SK-MEL-5 (cell line): ENCODE measurements at places on chromosomes 13 and 19. TPM values are rescaled to one million over a fixed set of nuclear protein-coding genes. Genes with fewer than 3 reads are reported as not detected.
A peak's percentile ranks its signal among the peaks of the same experiment; 100 is the strongest.

GRCh38 chr13:48018637-48019036 is 17.6 kb upstream of the SUCLA2 start:
- no peak for DNase-seq

- no peak for DNase-seq
Measured at GRCh38 chr13:44662515-44662914, 86.4 kb upstream of the TSC22D1 start.

GRCh38 chr19:41377977-41378709 is 1.8 kb downstream of the TMEM91 start:
- no peak for DNase-seq

Gene ETV2
- total RNA-seq = 0.40 TPM in 1 of 2 replicates, not detected in the other

Gene TSEN34
- 46.1 and 49.0 TPM in 2 replicates for total RNA-seq

DNA sequence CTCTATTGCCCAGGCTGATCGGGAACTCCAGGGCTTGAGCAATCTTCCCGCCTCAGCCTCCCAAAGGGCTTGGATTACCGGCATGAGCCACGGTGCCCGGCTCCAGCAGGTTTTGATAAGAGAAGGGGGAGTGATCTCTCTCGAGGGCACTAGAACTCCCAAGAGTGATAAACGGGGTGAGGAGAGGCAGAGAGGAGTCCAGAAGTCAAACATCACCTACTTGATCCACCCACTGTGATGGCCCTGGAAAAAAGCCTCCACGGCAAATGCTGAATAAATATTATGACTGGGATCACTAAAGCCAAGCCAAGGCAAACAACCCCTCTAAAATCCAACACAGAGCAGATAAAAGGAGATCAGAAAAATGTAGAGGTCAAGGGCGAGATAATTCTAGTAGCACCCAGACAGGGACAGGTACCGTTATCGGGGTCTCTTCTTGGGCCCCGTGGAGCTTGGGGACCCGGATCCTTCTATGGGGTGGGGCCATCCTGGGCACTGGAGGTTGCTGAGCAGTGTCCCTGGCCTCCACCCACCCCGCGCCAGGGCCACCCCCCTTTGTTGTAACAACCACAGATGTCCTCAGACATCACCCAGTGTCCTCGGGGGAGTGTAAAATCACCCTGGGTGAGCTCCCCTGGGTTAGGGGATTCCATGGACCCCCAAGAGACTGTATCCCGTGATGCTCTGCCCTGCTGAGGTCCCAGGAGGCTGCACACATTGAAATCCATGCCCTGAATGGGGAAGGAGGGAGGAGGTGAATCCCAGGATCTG is 3.7 kb upstream of the CREB3L3 start:
- DNase-seq = no peak

DNA sequence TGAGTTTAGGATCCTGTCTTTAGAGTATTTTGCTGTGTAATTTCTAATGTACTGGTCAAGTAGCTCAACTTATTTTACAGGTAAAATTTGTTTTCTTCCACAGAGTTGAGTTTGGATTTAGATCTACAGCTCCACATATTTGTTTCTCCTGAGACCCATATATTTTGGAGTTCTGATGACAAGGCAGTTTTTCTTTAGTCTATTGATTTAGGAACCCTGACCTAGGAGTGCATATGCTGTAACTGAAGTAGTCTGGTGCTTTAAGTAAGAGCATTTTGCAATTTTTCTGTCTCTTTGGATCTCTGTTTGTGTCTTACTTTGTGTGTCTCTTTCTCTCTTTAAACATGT is 19.5 kb upstream of the SPRY2 start:
- DNase-seq = peak; percentile 10

DNA sequence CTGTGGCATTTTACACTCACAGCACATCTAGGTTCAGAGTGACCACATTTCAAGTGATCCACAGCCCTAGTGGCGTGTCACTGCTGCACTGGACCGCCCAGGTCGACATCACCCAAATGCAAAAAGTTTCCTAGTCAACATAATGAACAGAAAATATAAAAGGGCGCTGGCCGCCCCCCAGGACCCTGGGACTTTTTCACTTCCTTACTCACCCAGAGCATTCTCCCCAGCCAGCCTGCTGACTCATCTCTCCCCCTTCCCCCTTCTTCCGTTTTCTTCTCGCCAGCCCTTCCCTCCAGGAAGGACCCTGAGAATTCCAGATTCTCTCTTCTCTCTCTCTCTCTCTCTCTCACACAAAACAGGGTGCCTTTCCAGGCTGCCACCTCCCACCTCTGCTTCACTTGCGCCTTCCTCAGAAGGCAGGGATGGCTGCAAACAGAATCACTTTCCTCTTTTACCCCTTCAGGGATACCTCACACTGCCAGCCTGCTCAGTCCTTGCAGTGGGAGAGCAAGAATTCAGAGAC is 21.0 kb upstream of the GRWD1 start:
- DNase-seq = peak; percentile 30

DNA sequence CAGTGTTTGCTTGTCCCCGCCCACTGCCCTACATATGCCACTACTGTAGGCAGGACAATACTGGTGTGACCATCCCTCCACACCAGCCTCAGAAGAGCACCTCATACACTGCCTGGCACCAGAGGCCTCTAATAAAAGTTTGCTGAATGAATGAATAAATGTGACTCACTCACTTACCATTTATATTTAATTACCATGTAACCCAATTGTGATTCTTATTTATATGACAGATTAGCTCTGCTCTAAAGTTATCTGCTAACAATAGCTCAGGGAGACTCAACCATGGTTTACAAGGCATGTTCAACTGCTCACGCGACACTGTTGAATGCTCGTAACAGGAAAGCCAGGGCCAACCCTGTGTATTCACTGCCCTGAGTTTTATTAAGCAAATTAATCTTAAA is 66.0 kb upstream of the DOCK9 start:
- no peak for DNase-seq

Gene ZNF441
- 5.0 and 5.9 TPM in 2 replicates for total RNA-seq

- no peak for DNase-seq
Measured at GRCh38 chr13:46008631-46009030, 43.9 kb downstream of the ZC3H13 start.

- no peak for DNase-seq
Measured at GRCh38 chr13:49855930-49856329, 63.4 kb upstream of the KPNA3 start.

- DNase-seq = no peak
Measured at GRCh38 chr13:49367640-49368422, 76.0 kb downstream of the CAB39L start.

Gene SLC6A16
- 0.05 TPM in 1 of 2 replicates, not detected in the other for total RNA-seq

GRCh38 chr13:44711706-44712105 is 135.6 kb upstream of the TSC22D1 start:
- no peak for DNase-seq

DNA sequence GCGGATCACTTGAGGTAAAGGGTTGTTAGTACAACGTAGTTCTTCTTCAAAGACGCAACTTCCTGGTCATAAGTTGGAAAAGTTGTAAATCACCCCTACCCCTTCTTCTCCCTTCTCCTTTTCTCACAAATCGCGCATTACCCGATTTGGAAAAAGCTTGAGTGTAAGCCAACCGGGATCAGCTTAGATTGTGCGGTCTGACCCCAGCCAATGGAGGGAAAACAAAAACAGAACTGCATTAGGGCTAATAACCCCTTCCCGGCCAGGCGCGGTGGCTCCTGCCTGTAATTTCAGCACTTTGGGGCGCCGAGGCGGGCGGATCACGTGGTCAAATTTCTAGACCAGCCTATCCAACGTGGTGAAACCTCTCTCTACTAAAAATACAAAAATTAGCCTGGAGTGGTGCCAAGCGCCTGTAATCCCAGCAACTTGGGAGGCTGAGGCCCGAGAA is 806 bp downstream of the ZNF90 start:
- no peak for DNase-seq

GRCh38 chr19:30020189-30020588 is 78.2 kb downstream of the URI1 start:
- DNase-seq = no peak

DNA sequence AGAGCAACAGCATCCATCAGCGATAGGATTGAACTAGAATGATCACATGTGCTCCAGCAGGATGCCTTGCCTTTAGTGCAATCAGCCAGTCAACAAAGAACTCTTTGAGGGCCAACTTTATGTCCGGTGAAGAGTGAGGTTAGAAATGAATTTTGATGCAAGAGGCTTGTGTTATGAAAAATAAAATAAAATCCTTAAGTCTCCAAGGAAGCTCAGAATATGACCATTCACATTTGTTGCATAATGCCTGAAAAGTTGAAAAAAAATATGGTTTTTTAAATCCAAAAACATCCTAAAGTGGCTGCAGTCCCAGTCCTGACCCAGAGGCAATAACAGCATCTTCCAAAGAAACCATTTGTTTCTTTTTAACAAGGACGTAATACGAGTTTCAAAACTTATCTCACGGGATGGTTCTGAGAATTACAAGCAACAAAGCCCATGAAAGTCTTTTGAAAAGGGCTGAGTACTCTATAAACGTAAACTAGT is 61.3 kb downstream of the DCLK1 start:
- DNase-seq = peak; percentile 98

DNA sequence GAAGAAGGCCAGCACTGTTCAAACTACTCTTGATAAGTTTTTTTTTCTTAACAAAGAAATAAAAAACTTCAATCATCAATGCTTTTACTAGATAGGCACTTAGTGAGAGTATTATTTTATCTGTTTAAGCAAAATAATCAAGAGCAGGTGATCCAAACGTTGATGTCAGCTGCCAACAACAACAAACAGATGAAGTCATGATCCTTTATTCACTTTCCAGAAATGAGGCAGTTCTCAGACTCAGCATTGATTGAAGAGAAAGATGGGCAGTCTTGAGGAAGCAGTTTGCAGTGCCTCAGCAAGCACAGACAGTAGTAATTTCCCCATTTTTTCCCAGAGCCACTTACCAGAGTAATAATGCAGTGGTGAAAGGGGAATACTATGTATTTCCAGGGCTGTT is 38.4 kb upstream of the CSNK1A1L start:
- no peak for DNase-seq

DNA sequence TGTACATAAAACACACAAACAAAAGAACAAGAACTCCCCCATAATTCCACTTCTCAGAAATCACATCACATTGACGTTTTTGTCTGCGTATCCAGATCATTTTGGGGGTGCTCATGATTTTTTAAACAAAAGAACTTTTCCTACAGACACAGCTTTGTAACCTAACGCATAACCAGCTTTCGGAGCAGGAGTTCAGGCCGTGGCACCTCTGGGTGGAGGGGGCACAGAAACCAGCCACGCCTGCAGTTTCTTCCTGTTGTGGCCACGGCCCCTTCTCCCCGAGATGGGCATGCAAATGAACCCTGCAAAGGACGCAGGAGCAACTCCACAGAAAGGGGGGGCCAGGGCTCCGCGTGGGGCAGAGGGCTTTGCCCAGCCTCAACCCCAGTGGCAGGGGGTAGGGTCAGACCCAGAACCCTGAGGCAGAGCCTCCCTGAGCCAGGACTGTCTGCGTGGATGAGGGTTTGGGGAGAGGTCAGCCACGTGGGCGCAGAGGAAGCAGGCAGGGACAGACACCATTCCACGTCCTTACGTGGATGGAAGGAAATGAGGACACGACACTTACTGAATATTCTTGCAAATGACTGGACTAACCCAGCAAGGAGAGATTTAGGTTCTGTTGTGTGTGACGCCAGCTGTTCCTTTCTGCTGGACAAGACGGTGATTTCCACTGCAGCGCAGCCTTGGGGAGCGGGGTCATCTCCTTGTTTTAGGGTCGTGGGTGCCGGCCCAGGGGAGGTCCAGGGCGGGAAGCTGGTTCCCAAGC is 64.4 kb downstream of the RASA3 start:
- DNase-seq = no peak

- no peak for DNase-seq
Measured at GRCh38 chr19:16232127-16232526, 34.4 kb downstream of the AP1M1 start.

DNA sequence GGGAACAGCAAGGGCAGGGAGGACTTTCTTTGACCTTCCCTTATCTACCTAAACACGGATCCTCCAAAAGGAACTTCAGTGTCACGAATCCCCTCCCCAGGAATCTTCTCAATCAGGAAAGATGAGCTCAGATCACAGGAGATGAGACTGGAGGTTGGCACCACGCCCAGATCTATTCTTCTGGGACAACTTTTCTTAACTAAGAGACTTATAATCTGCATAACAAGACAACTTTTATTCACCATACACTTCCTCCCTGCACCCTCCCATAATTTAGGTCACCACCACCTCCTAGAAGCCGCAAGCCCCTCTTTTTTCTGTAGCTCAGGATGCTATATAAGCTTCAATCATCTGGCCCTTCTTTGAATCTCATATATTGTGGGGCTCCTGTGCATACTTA is 19.2 kb upstream of the AKT2 start:
- no peak for DNase-seq

GRCh38 chr13:59856281-59856810 is 307.4 kb downstream of the DIAPH3 start:
- no peak for DNase-seq

DNA sequence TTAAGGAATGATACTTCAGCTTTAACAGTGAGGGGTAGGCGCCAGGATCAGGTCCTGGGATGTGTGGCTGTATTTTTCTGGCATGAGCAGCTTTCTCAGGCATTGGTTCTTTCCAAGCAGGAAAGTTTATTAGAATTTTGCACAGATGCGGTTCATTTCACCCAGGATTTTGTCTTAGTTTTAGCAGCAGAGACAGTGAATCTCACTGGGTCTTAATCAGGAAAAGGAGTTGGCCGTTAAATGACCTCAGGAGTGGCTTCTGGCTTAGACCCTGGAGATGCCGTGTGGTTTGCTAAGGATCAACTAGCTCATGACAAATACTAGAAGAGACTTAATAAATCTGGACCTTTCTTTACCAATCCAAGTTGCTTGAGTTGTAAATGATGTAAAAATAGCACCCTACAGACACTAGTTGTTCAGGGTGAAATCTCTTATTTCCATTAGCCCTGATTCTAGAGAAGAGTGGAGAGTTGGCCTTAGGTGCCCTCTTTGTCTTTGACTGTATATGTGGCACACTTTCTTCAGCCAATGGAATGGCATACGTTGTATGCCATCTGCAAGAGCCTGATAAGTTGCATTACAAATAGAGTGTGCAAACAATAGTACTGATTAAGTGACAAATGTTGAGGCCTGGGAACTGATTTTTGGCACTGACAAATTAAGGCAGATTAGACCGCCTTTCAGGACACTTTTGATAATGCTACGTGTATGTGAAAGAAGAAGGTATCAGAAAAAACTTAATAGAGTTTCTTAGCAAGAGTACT is 34.0 kb downstream of the LRCH1 start:
- no peak for DNase-seq

Gene TPTE2
- not detected in 2 replicates for total RNA-seq

DNA sequence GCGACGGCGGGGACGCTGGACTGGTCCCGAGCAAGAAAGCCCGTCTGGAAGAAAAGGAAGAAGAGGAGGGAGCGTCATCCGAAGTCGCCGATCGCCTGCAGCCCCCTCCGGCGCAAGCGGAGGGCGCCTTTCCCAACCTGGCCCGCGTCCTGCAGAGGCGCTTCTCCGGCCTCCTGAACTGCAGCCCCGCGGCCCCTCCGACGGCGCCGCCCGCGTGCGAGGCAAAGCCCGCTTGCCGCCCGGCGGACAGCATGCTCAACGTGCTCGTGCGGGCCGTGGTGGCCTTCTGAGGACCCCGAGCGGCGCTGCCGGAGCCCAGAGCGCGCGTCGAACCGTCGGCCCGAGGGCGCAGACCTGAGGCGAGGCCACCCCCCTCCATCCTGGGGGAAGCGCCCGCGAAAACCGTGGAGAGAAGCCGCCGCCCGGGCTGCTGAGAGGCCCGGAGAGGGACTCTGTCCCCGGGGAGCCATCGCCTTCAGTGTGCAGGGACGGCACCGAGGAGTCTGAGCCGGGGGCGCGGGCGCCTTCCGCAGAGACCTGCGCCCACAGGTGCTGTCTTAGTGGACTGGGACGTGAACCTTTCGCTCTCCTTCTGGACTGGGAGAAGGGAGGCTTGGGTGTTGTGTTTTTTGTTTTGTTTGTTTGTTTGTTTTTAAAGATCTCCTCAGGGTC is 3.5 kb downstream of the IER2 start:
- no peak for DNase-seq

GRCh38 chr13:100608906-100609305 is 20.3 kb upstream of the GGACT start:
- DNase-seq = no peak
